ENCODE measurements at places on chromosomes 2 and 18. TPM values are rescaled to one million over a fixed set of nuclear protein-coding genes. Genes with fewer than 3 reads are reported as not detected.

Gene ZDBF2
- 11.5 TPM for total RNA-seq

Gene CARF
- 3.2 TPM for total RNA-seq

Gene SKOR2
- not detected for total RNA-seq

Gene CLEC4F
- not detected for total RNA-seq

Gene PIEZO2
- not detected for total RNA-seq

Gene SIX3
- not detected for total RNA-seq

Gene SLC16A14
- total RNA-seq: 0.40 TPM

Gene NEU2
- not detected for total RNA-seq

Gene MAP2
- total RNA-seq: 1.1 TPM

Gene MC4R
- total RNA-seq: not detected

Gene OTOS
- total RNA-seq: not detected

Gene MAPK4
- not detected for total RNA-seq

Gene MAPRE2
- total RNA-seq: 36.1 TPM

Gene CSRNP3
- not detected for total RNA-seq

DNA sequence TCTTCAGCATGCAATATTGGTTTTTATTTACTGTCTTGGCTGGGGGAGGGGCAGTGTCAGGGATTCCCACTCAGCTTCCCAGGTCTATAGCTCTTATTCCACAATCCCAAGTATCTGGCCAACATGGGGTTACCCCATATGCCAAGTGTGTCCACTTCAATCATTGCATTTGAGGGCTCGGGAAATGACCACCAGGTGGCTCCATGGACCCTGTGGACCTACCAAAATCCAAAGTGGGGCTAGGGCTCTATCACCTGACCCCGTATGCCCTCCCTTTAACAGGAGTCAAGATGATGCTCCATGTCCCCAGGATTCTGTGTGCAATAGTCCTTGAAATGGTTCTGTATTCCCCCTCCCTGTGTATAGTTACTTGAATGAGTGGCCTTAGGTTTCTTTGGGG is 12.1 kb upstream of the TRAF3IP1 start:
- DNase-seq: no peak

DNA sequence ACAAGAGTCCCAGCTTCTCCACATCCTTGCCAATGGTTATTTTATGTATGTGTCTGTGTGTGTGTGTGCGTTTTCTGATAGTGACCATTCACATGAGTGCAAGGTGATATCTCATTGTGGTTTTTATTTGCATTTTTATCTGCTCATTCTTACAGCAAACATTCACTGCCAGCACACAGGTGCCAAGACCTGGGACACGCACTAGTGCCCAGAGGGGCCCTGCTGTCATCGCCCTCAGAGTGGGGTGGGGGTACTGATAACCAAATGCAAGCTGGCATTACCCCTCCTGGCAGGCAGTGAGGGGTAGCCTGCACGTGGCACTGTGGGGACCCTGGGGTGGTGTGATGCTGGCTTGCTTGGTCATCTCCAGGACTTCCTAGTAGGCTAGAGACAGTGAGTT is 285.4 kb downstream of the LPIN1 start:
- DNase-seq: no peak

- DNase-seq: peak; percentile 72
Measured at GRCh38 chr2:108593547-108594098, 59.4 kb downstream of the LIMS1 start.

- DNase-seq: peak; percentile 97
Measured at GRCh38 chr2:84919885-84920580, 14.6 kb downstream of the TMSB10 start.

- peak; percentile 57 for DNase-seq
Measured at GRCh38 chr2:169141713-169142352, 72.5 kb downstream of the DHRS9 start.

DNA sequence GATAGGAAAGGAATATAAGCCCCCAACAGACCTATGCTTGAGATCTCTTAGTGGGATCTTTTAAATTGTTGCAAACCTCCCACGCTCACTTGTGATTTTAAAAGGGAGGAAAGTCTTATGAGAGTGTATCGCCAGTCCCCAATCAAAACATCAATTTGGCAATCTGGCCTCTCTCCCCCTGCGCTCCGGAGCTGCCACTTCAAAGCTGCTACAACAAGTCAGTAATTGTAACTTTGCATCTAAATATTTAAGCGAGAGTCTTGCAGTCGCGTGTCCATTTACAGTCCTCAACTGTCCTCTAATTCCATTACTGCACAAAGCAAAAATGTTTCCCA is 8.4 kb downstream of the PAX3 start:
- no peak for DNase-seq

- DNase-seq: no peak
Measured at GRCh38 chr2:45886171-45886663, 234.7 kb downstream of the PRKCE start.

DNA sequence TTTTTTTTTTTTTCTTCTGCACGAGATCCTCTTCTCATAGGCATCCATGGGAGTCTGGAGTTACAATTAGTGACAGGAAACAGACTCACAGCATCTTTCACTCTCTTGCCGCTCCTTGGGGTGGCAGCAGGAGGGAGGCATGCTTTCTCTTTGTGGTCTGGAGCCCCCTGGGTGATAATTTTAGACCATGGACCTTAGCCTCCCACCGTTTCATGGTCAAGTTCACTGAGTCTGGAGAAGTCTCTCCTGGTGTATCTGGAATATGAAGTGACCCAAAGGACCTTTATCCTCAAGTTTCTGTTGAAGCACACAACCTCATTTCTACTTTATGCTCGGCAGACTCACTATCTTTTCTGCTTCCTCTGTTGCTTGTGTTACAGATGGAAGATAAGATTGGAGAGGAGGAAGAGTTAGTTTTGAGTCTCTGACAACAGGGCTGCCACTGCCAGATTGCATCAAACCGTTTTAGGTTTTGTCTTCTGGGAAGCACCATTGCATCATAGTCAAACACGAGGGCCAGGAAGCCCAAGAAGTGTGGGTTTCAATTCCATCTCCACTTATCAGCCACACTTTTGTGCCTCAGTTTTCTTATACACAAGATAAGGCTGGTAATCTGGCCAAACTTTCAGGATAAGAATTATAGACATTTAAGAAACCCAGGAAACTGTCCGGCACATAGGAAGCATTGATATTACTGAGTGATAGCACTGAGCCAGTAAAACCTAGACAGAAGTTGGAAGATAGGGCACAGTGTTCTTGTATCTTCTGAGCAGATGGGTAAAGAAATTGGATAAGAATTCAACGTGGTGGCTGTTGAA is 62.3 kb downstream of the ADCYAP1 start:
- no peak for DNase-seq

GRCh38 chr2:105712166-105712915 is 32.4 kb upstream of the NCK2 start:
- DNase-seq: no peak

- DNase-seq: no peak
Measured at GRCh38 chr2:151277067-151277466, 12.4 kb downstream of the NMI start.

- DNase-seq: no peak
Measured at GRCh38 chr18:77147418-77147852, 14.9 kb upstream of the MBP start.

GRCh38 chr2:162773352-162773751 is 65.2 kb downstream of the KCNH7 start:
- no peak for DNase-seq

- no peak for DNase-seq
Measured at GRCh38 chr2:151637271-151637781, 97.0 kb downstream of the NEB start.

DNA sequence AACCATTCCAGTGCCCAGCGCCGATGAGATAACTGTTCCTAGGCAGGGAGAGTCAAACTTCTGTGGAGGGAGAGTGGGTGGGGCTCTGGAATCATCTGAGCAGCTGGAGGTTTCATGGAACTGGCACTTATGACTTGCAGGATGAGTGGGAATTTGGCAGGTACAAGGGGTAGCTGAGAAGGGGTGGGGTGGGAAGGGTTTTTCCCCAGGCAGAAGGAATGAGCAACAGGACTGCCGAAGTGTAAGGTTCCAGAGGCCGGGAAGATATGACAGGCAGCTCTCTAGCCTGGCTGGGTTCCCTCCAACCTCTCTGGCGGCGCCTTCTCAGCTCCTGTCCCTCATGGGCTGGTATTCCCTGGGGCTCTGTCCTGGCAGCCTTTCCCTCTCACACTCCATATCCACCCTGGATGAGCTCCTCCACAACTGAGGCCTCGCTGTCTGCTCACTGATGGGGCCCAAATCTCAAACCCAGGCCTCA is 2.5 kb upstream of the TET3 start:
- DNase-seq: no peak

DNA sequence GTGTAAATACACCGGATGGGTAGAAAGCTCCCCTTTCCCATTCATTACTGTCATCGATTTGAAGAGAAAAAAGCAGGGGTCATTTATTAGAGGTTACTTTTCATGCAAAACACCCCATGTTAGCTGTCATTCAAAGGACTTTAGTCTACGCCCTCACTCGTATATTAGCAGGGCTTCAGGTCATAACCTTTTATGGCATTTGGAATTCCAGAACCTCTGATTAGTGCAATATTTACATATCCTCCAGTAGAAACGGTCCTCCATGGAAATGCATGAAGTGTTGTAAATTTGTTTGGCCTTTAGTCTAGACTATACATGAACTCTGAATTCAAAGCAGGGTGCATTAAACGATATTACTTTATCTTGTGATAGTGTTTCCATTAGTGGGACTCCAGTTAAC is 180.5 kb downstream of the ZNF516 start:
- no peak for DNase-seq

DNA sequence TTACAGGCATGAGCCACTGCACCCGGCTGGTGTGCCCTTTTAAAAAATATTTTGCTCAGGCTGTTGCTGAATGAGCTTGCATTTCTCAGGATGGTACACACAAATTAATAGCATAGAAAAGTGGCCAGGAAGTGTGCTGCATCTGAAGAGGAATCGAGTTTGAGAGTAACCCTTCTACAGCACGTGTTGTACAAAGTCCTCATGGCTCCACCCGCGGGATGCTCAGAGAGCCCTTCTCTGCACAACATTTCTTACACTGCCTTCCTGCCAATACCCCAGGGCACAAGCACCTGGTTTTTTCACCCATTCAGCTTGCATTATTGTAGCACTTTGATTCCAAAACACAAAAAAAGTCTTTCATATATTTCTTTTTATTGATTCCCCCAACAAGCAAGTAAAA is 90.1 kb upstream of the NEDD4L start:
- DNase-seq: no peak

DNA sequence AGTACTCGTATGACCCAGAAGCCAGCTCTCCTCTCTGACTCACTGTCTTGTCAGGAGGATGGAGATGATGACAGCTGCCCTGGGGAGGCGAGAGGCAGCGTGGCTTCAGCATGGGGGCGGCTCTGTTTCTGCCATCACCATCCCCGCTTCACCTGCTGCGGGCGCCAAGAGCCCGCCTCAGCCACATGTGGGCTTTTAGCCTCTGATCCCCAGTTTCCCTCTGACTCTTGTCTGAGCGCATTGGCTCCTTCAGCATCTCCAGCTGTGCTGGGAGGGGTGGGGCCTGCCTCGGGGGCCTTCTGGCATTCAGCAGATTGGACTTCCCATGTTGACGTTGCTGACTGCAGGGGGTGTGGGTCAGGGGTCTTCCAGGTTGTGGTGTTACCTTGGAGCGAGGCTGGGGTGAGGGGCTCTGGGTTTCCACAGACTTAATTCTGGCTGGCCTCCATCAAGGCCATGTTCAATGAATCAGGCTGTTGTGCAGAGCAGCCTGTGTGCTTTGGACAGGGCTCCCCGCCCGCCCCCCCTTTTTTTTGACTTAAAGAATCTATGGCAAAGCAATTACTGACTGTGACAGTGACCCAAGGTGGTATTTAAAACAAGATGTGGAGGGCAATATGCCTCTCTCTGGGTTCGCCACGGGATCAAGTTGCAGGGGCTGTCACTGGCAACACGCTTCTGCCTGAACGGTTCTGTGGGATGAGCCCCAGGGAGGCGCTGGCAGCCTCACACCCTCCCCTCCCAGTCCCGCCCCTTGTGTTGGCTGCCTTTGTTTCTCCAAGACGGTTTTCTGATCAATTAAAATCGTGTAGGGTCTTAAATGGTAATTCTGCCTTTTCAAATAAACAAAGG is 228.3 kb downstream of the LDLRAD4 start:
- DNase-seq: no peak

DNA sequence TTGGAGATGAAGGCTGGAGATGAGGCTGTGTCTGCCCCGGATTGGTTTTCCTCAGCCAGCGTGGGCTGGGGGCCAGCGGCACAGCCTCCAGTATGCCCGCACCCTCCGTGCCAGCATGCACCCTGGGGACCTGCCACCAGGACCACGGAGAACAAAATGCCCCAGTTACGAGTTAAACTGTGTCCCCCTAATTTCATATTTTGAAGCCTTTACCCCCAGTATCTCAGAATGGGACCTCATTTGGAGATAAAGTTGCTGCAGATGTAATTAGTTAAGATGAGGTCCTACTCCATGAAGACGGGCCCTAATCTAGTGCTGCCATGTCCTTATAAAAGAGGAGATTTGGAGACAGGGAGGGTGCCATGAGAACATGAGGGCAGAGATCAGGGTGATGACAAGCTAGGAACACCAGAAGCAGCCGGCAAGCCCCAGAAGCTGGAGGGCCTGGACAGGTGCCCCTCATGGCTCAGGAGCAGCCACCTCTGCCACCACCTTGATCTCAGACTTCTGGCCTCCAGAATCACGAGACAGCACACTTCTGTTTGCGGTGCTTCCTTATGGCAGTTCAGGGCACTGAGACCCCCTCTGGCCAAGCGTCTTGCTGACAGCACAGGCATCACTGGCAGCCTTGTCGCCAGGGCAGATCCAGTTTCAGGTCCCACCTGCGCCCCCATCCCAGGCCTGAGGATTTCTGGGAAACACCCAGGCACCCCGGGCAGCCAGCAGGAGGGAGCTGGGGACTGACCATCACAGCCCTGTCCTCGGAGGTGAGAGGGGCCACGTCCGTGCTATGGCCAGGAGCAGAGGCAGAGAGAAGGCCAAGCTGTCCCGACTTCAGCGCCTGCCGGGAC is 29.4 kb downstream of the KIF1A start:
- DNase-seq: no peak

GRCh38 chr18:50866765-50867164 is 12.2 kb upstream of the ME2 start:
- DNase-seq: peak; percentile 14

- DNase-seq: no peak
Measured at GRCh38 chr2:103879101-103879500, 974.8 kb upstream of the POU3F3 start.

DNA sequence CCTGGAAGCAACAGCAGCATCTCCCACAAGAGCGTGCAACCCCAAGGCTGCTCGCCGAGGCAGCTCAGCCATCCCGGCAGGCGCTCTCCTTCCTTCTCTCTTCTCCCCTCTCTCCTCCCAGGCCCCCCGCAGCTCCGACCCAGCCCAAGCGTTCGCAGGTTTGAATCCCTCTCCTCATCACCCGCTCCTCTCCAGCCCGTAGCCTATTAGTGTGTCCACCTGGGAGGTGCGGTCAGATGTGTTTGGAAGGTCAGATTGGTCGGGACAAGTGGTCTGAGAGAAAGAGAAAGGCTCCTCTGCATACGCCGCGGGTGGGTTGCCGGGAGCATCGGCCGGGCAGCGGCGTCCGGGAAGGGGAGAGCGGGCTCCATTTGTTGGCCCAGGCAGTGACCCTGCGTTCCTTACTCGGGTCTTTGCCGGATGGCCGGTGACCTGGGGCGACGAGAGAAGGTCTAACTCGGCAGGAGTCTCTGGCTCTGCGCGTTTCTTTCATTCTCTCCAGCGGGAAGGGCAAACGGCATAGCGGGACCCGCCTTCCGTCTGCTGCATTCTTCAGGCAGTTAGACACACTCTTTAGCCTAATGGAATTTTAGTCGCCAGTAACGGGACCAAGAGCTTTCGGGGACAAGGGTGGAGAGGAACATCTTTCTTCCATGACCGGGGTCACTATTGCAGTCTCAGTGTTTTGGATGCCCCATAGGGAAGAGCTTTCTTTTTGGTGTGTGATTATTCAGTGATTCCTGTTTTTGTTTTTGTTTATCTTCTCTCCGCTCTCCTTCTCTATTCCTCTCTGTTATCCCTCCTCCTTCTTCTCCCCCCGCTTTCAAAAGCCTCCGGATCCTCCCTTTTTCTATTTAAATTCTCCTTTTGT is 1.1 kb upstream of the TMEFF2 start:
- no peak for DNase-seq

Measured in HFFc6 (cell line).